ENCODE measurements at places on chromosomes 7 and 10. TPM values are rescaled to one million over a fixed set of nuclear protein-coding genes. Genes with fewer than 3 reads are reported as not detected.

KCNIP2 gene
- total RNA-seq = 1.5 TPM

PTPRZ1 gene
- total RNA-seq = 1.2 TPM

- no peak for DNase-seq
Observed at GRCh38 chr10:22651276-22651980, 63.0 kb downstream of the PIP4K2A start.

DNA sequence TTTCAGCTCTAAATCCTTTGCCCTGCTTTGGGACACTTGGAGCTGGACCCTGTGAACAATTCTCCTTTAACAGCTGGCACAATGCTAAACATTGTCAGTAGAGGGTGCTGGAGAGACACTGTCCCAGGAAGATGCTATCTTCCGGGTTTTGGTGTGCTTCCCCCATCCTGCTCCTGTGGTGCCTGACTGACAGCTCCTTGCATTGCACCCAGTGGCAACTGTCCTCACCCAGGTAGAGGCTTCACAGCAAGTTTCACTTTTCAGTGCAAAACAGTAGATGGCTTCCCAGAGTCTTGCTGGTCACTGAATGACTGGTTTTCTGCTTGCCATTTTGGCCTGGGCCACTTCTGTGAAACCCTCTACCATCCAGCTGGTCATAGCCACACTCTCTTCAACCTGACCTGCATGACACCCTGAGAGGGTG lies 77.3 kb downstream of the CDC14C start:
- DNase-seq = peak; percentile 37

- DNase-seq = no peak
Observed at GRCh38 chr10:7117806-7118674, 292.8 kb downstream of the SFMBT2 start.

All from colonic mucosa (tissue), 4 donors.